ENCODE measurements at places on chromosomes 7 and 10.

- DNase-seq: no peak
Observed at GRCh38 chr7:2663121-2663886, 24.7 kb upstream of the AMZ1 start.

GRCh38 chr7:86942081-86942480 is 117.4 kb downstream of the ELAPOR2 start:
- no peak for DNase-seq

DNA sequence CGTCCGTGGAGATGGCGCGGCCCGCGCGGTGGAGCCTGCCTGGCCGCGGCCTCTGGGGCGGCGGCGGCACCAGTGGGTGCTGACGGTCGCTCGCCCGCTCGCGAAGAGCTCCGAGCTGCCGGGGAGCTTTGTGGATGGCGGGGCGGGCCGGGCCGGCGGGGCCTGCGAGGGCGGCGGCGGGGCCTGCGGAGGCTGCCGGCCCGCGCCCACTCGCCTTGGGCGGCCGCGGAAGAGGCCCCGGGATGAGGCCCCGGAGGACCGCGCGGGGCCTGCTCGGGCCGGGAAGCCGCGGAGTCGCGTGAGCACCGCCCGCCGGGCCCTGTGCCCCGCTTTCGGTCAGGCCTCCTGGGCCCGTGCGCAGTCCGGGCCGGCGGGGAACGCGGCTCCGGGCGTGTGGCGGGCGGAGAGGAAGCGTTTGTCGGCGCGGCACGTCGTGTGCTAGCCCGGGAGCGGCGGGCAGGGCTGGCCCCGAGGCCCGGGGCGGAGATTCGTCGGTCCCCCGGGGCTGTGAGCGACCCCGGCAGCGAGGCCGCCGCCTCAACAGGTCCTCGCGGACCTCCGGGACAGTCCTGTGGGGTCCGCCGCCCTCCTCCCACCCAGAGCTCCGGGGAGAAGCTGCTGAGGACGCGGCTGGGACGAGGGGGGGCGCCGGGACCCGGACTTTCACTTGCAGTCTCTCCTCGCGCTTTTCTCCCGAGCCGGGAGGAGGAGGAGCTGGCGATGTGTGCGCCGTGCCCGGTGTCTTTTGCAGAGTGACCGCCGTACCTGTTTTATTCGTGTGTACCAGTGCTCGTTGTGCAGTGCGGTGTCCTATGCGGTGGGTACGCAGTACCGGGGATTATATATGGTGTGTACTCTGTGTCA is 578 bp downstream of the ZMYND11 start:
- no peak for DNase-seq

DNA sequence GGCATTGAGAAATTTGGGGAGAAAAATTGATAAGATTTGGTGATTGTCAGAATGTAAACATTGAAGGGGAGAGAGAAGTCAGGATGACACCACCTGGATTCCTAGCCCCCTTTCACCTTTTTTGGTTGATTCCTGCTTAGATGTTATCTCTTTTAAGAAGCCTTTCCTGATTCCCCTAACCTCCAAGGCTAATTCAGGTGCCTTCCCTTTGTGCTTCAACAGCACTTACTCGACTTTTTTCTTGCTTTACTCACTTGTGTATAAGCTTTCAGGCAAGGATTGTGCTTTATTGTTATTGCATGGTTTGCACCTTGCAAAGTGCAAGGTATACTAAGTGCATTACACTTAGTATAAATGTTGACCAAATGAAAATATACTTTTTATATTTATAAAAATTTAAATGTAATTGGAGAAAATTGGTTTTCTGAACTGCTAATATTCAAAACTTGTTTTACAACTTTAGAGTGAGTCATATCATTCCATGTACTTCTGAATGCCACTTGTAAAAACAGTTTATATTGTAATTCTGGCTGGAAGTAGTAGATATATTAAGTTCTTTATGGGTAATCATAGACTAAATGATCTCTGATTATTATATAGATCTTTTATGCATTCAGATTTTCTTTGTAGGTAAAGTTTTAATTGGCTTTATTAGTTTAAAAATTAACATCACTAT is 13.2 kb downstream of the SHOC2 start:
- no peak for DNase-seq

DNA sequence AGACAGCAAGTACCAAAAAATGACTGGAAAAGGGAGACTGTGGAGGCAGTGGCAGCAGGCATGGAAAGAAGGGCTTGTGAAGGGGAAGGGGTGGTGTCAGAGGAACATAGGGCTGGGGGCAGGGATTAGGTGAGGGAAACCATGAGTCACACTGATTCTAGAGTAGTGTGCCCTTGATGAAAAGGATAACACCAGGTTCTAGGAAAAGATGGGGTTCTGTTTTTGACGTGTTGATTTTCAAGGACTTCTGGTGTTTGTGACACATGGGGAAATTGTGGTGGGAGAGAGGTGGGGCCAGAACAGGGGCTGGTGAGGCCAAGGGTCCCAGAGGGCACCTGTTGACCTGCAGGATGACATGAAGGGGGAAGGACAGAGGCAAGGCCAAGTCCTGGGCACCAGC is 57.1 kb downstream of the FIGNL1 start:
- no peak for DNase-seq

- no peak for DNase-seq
Observed at GRCh38 chr10:21315645-21316220, 209.7 kb downstream of the SKIDA1 start.

Data from MV-4-11 (cell line).